ENCODE measurements at places on chromosomes 1 and 21.
A peak's percentile ranks its signal among the peaks of the same experiment; 100 is the strongest.

GRCh38 chr1:100710906-100711682 is 8.4 kb upstream of the VCAM1 start:
- H3K4me1 ChIP-seq = no peaks in the 10 kb centered on the region
- H3K36me3 ChIP-seq = no peaks in the 10 kb centered on the region
- H3K27me3 ChIP-seq = no peaks in the 10 kb centered on the region

DNA sequence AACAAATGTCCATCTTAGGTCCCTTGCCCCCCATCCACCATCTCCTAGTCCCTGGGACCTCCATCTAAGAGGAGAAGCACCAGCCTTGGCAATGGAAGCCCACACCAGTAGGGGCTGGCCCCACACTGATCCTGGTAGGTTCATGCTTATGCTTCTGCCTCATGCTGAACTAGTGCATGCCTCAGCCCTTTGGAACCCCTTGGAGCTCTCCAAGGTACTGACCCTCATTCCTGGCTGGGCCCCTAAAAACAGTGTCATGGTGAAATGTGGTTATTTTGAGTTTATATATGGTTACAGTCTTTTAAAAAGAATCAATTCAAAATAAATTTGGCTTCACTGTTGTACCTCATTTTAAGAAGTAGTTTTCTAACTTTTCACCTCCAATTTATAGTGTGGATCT is 108.3 kb downstream of the HIVEP3 start:
- H3K36me3 ChIP-seq = no peaks in the 10 kb centered on the region
- no peak overlapping the region for H3K4me3 ChIP-seq
- H3K27ac ChIP-seq = no peak overlapping the region
- DNase-seq = peak; percentile 67

DNA sequence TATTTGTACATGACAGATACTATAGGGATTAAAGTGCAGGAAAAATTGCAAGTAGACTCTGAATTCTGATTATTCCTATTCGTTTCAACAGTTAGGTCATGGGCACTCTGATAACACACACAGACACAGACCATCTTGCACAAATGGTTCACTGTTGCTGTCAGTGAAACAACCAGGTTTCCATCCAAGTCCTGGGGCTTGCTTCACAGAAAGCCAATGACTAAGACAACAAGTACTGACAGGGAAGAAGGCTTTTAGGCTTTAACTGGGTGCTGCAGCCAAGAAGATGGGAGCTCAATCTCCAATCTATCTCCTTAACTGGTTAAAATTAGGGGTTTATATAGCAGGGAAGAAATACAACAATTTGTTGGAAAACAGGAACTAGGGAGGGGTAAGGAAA is 57.6 kb downstream of the RIMS3 start:
- no peak overlapping the region for H3K4me3 ChIP-seq
- H3K27me3 ChIP-seq = no peaks in the 10 kb centered on the region
- no peak for DNase-seq
- no peaks in the 10 kb centered on the region for H3K36me3 ChIP-seq

DNA sequence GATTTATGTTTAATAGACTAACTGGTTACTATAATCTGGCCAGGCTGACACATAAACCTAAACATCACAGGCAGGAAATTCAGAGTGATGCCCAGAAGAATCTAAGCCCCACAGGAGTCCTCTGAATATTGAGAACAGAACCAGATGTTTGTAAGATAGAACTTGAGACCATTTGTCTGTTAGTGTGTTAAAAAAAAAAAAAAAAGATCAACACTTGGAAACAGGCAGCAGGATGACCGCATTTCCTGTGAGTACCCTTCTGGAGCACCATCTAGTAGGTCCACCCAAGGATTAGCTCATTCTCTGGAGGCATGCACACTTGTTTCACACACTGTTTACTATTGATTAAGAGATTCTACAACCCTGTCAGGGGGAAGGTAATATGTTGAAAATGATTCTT is 111.4 kb upstream of the VANGL1 start:
- no peaks in the 10 kb centered on the region for H3K4me1 ChIP-seq
- H3K36me3 ChIP-seq = no peaks in the 10 kb centered on the region
- no peak for DNase-seq

DNA sequence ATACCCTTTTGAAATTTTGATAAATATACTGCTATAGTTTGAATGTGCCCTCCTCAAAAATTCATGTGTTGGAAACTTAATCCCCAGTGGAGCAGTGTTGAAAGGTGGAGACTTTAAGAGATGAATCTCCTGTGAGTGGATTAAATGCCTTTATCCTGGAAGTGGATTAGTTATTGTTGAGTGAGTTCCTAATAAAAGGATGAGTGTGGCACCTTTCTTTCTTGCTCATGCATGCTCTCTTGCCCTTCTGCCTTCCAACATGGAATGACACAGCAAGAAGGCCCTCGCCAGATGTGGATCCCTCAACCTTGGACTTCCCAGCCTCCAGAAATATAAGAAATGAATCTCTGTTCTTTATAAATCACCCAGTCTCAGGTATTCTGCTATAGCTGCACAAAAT is 51.8 kb downstream of the CD160 start:
- 0 out of 2 replicates have a peak, but pooled peaks cover 5% of the 10 kb centered on the region for H3K36me3 ChIP-seq
- no peak overlapping the region for H3K27ac ChIP-seq
- peaks cover 10% of the 10 kb centered on the region for H3K4me1 ChIP-seq
- H3K4me3 ChIP-seq = no peak overlapping the region

- H3K4me1 ChIP-seq = no peaks in the 10 kb centered on the region
- H3K27ac ChIP-seq = peak overlapping the region; percentile 51
- H3K36me3 ChIP-seq = no peaks in the 10 kb centered on the region
- H3K27me3 ChIP-seq = no peaks in the 10 kb centered on the region
Observed at GRCh38 chr1:113811156-113811887, 954 bp downstream of the RSBN1 start.

GRCh38 chr1:173489149-173489600 is 12.0 kb downstream of the PRDX6 start:
- H3K4me1 ChIP-seq = no peaks in the 10 kb centered on the region
- H3K27me3 ChIP-seq = no peaks in the 10 kb centered on the region
- peaks cover 5% of the 10 kb centered on the region for H3K36me3 ChIP-seq
- no peak overlapping the region for H3K4me3 ChIP-seq
- DNase-seq = no peak
- no peak overlapping the region for H3K27ac ChIP-seq

DNA sequence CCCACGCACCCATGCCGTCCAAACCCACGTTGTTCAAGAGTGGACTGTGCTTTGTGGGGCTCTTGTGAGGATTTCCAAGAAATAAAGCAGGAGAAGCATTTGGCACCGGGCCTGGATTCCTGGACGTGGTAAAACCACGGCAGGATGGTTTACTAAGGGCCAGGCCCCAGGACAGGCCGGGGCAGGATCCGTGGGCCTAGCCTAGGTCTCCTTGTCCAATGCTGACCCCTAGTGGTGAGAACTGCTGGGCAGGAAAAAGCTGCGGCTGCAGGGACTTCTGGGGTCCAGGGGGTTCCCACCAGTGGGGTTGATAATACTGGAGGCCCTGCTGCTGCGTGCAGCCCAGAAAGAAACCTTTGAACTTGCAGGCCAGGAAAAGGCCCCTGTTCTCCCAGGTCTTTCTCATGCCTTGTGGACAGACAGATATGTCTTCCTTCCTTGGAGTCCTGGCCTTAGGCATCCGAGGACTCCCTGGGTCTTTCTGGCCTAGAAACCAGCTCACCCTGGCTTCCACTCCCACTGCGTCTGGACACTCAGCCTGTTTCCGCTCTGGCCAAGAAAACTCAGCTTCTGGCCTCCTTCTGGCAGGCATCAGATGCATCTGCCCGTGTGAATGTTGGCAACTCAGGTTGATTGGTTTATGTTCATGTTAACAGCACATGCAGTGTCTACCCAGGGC is 106.9 kb upstream of the TMEM51 start:
- H3K4me1 ChIP-seq = no peaks in the 10 kb centered on the region
- DNase-seq = peak; percentile 57
- no peak overlapping the region for H3K27ac ChIP-seq
- no peaks in the 10 kb centered on the region for H3K27me3 ChIP-seq
- H3K36me3 ChIP-seq = no peaks in the 10 kb centered on the region

DNA sequence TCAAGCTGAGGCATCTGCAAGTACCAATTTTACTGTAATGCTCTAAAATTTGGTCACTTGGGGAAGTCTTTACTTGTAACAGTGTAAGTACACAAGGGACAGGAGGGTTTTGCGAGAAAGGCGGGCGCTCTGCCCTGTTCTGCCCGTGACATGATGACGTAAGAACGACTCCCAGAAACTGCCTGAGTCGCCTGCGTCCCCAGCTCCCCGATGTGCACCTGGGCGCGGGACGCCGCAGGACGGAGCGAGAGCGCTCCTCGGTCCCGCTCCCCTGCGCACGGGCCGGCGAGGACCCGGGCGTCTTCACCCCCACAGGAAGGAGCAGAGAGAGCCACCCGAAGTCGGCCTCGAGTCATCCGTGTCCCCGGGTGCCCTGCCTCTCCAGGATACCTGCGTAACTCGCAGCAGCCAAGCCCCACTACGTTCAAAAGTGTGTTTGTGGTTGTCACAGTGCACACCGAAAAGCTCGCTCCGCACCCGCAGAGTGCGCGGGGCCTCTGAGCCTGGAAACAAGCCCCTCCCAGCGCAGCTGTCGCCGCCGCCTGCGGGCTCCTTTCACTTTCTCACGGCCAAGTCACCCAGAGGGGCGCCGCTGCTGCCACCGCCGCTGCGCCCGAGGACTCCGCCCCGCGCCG is 3.3 kb upstream of the ZBTB18 start:
- H3K27me3 ChIP-seq = 0 out of 2 replicates have a peak, but pooled peaks cover 15% of the 10 kb centered on the region
- peaks cover 19% of the 10 kb centered on the region for H3K4me1 ChIP-seq
- peak overlapping the region; percentile 68 for H3K4me3 ChIP-seq
- peak overlapping the region; percentile 86 for H3K27ac ChIP-seq

DNA sequence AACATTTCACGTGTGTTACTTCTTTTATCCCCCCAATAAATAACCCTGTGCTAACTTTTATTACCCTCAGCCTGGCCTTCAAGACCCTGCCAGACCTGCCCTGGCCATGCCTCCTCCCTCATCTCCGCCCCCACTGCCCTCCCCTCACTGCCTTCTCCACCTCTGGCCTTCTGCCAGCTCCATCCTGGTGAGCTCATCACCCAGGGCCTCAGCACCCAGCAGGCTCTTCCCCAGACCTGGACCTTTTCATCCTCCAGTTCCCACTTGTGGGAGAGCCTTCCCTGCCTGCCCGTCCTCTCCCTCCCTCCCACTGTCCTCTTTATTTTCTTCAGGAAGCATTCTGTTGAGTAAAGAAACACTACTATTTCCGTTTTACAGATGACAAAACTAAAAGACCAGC is 72.0 kb downstream of the SLC66A1 start:
- no peaks in the 10 kb centered on the region for H3K36me3 ChIP-seq
- H3K4me3 ChIP-seq = no peak overlapping the region
- no peak for DNase-seq
- no peak overlapping the region for H3K27ac ChIP-seq

GRCh38 chr1:81899214-81899821 is 98.6 kb downstream of the ADGRL2 start:
- no peak overlapping the region for H3K4me3 ChIP-seq
- no peaks in the 10 kb centered on the region for H3K36me3 ChIP-seq
- DNase-seq = no peak
- no peaks in the 10 kb centered on the region for H3K4me1 ChIP-seq

GRCh38 chr1:164863056-164863455 is 304.1 kb downstream of the PBX1 start:
- H3K27ac ChIP-seq = no peak overlapping the region
- H3K27me3 ChIP-seq = no peaks in the 10 kb centered on the region
- H3K36me3 ChIP-seq = no peaks in the 10 kb centered on the region
- H3K4me1 ChIP-seq = no peaks in the 10 kb centered on the region
- H3K4me3 ChIP-seq = no peak overlapping the region

DNA sequence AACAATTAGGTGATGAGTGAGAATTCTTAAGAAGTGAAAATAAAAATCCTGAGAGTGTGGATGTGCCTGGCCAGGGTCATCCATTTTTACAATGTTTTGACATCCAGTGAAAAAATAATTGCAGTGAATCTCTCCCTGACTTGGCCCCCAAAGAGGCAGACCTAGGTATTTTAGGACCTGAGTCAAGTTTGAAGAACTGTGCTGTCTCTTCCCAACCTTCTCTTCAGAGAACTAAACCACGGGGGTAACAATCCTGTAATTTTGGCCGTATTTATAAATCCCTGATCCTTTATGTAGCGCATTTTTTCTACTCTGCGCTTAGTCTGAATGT is 43.3 kb upstream of the PPP2R5A start:
- no peaks in the 10 kb centered on the region for H3K36me3 ChIP-seq
- peaks cover 32% of the 10 kb centered on the region for H3K4me1 ChIP-seq
- H3K4me3 ChIP-seq = no peak overlapping the region
- H3K27me3 ChIP-seq = no peaks in the 10 kb centered on the region

DNA sequence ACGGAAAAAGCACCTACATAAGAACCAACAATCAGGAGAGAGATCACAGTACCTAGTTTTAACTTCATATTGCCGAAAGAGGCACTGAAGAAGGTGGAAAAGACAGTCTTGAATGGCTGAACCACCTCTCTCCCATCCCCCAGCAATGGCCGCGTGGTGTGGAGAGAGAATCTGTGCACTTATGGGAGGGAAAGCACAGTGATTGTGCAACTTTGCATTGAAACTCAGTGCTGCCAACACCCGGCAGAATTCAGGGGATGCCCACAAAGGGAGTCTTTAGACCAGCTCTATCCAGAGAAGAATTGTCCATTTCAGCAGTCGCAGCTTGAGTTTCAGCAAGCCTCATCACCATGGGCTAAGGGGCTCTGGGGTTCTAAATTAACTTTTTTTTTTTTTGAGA is 186.3 kb upstream of the USP25 start:
- no peak for DNase-seq
- H3K27me3 ChIP-seq = no peaks in the 10 kb centered on the region
- no peaks in the 10 kb centered on the region for H3K36me3 ChIP-seq
- no peak overlapping the region for H3K27ac ChIP-seq
- no peak overlapping the region for H3K4me3 ChIP-seq

- H3K27me3 ChIP-seq = no peaks in the 10 kb centered on the region
- H3K36me3 ChIP-seq = no peaks in the 10 kb centered on the region
- DNase-seq = no peak
- no peak overlapping the region for H3K27ac ChIP-seq
- 0 out of 2 replicates have a peak, but pooled peaks cover 5% of the 10 kb centered on the region for H3K4me1 ChIP-seq
- H3K4me3 ChIP-seq = no peak overlapping the region
Observed at GRCh38 chr1:114080511-114081436, 72.9 kb downstream of the SYT6 start.

DNA sequence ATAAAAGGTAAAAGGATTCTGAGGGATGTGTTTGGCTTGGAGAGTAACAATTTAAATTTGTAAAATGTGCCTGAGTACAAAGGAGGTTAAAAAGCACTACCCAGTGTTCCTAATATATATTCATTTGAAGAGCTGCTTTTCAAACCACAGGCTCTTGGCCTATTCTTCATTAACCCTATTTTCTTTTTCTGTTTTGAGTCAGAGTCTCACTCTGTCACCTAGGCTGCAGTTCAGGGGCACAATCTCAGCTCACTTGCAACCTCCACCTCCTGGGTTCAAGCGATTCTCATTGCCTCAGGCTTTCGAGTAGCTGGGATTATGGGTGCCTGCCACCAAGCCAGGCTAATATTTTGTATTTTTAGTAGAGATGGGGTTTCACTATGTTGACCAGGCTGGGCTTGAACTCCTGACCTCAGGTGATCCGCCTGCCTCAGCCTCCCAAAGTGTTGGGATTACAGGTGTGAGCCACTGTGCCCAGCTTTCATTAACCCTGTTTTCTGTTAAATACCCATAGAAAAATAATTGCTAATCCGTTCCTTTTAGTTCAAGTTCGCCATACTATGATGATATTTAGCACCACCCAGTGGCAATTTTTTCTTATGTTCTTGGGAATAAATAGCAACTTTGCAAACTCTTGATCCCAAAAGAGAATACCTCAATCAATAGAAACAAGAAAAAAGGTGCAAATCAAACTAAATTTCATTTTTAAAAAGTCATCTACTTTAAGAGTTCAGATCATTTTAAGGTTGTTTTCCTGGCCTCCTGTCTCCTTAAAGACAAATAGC is 30.5 kb downstream of the ZBTB8OS start:
- no peak overlapping the region for H3K4me3 ChIP-seq
- DNase-seq = no peak
- H3K36me3 ChIP-seq = no peaks in the 10 kb centered on the region
- peaks cover 26% of the 10 kb centered on the region for H3K4me1 ChIP-seq
- H3K27me3 ChIP-seq = no peaks in the 10 kb centered on the region
- no peak overlapping the region for H3K27ac ChIP-seq

Data from MM.1S (cell line).